Bone marrow (tissue), 2 donors: ENCODE measurements at places on chromosomes 5 and 9.

DNA sequence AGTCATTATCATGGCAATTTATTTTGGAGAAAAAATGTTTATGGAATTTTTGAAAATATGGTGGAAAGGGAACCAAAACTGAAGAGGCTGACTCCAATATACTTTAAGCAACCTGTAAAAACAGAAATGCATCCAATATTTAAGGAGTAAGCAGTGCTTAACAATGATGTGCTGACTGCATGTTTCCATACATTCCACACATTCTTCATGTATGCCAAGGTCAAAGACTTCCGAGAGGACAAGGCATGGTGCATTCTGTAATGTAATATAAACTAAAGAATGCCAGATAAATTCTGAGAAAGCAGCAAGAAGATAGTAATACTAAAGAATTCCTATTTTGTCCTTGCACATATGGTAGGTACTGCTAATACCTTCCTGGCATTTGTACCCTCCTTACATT is 2015.9 kb upstream of the CDH9 start:
- DNase-seq = no peak

GRCh38 chr9:115167175-115167574 is 49.2 kb upstream of the TNC start:
- DNase-seq = no peak

- DNase-seq = peak; percentile 9
Observed at GRCh38 chr5:143435210-143435657, 31.7 kb upstream of the NR3C1 start.

GRCh38 chr5:79133121-79133656 is 21.6 kb downstream of the BHMT start:
- DNase-seq = no peak

- DNase-seq = no peak
Observed at GRCh38 chr9:129008469-129008965, 19.6 kb downstream of the SH3GLB2 start.

GRCh38 chr9:93451849-93452709 is 594 bp downstream of the FAM120A start:
- DNase-seq = peak; percentile 24

- no peak for DNase-seq
Observed at GRCh38 chr9:121362813-121363621, 7.0 kb downstream of the STOM start.

GRCh38 chr5:59143926-59144333 is 561.1 kb downstream of the RAB3C start:
- no peak for DNase-seq

- DNase-seq = no peak
Observed at GRCh38 chr5:170571281-170571731, 67.5 kb downstream of the KCNIP1 start.

DNA sequence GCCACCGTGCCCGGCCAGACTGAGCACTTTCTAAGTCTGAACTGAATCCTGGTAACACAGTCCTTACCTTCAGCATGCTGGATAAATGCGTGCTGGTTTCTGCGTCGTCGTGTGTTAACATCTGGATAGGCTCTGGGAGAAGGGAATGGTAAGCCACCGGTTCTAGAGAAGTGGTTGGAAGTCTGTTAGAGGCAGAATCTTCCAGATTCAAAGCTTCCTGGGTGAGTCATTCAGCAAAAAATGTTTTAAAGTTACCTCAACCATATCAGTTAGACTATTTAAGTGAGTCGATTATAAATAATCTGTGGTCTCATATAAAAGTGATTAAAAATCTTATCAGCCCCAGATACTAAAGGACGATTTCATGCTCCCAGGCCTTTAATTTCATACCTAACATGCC is 256.5 kb upstream of the NFIL3 start:
- DNase-seq = no peak

DNA sequence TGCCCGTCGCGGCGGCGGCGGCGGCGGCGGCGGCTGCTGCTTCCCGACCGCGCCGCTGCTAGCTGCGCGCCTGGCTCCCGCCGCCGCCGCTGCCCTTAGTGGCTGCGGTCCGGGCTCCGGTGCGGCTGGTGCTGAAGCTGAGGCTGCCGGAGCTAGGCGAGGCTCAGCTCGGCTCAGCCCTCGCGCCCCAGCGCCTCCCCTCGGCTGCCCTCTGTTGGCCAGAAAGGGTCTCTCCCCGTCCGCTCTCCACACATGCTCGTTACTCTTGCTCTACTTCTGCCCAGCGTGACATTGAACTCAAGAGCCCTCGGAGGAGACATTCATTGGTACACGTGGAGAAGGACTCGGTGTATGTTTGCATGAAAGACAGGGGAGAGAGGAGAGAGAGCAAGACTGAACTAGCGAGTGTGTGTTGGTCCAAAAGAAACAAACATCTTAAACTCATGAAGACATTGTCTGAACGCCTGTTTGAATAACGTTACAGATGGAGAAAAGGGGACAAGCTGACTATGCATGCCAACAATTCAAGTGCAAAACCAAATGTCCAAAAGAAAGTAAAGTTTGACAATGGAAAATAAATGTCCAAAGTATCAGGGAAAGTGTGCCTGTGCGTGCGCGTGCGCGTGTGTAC is at the start of gene HCN1:
TSS of gene HCN1 (minus strand) at position 175 of the 631 bp plus-strand sequence.
- DNase-seq = peak; percentile 8

- DNase-seq = no peak
Observed at GRCh38 chr5:180787711-180788431, 14.7 kb downstream of the MGAT1 start.

- DNase-seq = no peak
Observed at GRCh38 chr9:4260661-4261060, 39.2 kb downstream of the GLIS3 start.

GRCh38 chr5:137561608-137562007 is 62.5 kb upstream of the SPOCK1 start:
- no peak for DNase-seq

- DNase-seq = no peak
Observed at GRCh38 chr5:147576646-147577535, 67.0 kb upstream of the DPYSL3 start.

GRCh38 chr5:129943936-129944335 is 39.7 kb downstream of the CHSY3 start:
- DNase-seq = no peak

- DNase-seq = no peak
Observed at GRCh38 chr9:78311886-78312524, 15.1 kb downstream of the PSAT1 start.

- DNase-seq = no peak
Observed at GRCh38 chr9:121154782-121155181, 46.9 kb downstream of the RAB14 start.

DNA sequence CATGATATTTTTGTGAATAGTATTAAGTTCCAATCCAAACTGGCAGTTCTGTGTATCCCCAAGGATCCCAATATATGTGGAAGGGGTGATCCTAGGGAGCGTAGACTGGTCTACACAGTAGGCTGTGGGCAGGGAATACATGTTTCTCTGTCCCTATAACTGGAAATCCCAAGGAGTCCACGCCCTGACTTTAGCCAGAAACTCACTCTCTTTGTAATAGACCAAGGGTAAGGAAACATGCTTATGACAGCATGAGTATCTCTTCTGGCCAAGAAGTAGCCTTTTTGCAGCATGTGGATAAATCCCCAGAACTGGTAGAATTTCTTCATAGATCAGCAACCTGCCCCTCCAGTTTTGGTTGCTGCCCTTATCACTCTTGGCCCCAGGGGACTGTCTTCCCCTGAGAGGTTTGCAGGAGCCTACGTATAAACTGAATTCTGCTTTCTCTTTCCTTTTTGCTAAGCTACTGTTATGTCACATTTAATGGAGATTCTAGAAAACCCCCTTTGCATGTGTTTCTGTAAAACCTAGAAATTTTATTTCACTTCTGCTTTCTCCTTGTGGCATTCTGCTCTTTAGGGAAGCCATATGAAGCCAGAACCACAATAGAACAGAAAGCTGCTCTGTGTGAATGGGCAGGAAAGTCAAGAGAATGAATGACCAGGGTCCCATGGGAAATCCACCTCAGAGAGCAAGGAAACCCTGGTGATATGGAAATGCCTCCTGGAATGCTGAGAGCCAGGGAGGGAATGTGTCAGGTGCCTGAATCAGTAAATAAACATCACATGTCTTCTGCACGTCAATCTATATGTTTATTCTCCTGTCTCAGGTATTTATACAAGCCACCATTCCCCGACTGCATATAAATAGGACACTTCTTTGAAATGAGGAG is 3.5 kb downstream of the IFNA2 start:
- peak; percentile 87 for DNase-seq

DNA sequence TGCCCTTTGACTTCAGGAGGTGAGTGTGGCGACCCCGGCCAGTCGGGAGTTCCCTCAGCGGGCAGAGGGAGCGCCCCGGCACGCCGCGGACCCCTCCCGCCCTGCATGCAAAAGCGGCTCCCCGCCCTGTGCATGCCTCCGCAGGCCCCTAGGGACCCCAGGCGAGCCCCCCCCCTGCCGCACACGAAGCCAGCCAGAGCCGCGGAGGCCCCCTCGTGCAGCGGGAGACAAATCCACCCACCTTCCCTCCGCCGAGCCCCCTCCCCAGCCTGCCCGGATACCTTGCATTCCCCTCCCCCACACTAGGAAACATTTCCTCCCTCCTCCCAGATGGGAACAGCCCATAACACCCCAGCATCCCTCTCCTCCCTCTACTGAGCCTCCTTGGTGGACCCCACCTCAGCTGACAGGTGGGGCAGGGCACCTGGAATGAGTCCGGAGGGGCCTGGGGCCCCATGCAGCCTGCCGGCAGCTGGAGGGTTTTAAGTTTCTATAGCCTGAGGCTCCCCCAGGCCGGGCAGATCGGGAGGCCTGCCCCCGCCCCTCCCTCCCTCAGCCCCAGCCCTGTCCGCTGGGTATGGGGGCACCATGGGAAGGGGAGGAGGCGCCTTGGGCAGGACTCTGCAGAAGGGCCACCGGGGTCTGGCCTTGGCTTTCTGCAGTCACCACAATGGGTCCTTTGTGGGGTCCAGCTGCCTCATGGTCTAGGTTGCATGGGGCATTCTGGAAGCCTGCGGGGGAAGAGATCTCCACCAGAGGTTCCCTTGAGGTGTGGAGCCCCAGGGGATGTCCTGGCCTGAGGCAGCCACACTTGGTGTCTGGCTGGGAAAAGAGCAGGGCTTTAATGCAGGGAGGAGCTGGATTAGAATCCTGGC is 601 bp downstream of the ERGIC1 start:
- no peak for DNase-seq

DNA sequence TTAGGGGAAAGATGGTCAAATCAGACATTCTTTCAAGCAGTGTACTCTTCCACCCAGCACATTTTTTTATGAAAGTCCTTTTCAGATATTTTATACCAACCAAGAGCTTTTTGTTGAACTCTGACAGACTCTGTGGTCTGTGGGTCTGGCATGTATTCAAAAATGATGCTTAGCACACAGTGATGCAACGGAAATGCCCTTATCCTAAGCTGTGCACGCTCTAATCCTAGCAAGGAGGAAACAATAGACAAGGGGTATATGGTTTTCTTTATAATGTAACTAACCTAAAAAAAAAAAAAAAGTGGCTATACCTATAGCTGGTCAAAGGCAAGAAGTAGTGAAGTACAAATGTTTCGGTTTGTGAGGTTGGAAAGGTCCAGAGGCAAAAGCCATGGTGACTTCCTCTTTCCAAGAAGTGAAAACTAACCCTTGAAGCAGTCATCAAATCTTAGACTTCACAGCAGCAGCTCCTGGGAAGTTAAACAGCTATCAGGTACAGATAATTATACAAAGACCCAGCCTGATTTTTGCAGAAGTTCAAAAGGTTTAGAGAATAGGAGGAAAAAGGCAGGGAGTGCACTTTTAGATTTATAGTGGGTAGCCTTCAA is 82.5 kb downstream of the SEMA6A start:
- no peak for DNase-seq

- DNase-seq = no peak
Observed at GRCh38 chr9:134863941-134864820, 16.4 kb upstream of the FCN2 start.

GRCh38 chr5:2021484-2022176 is 138.9 kb upstream of the IRX4 start:
- DNase-seq = no peak

DNA sequence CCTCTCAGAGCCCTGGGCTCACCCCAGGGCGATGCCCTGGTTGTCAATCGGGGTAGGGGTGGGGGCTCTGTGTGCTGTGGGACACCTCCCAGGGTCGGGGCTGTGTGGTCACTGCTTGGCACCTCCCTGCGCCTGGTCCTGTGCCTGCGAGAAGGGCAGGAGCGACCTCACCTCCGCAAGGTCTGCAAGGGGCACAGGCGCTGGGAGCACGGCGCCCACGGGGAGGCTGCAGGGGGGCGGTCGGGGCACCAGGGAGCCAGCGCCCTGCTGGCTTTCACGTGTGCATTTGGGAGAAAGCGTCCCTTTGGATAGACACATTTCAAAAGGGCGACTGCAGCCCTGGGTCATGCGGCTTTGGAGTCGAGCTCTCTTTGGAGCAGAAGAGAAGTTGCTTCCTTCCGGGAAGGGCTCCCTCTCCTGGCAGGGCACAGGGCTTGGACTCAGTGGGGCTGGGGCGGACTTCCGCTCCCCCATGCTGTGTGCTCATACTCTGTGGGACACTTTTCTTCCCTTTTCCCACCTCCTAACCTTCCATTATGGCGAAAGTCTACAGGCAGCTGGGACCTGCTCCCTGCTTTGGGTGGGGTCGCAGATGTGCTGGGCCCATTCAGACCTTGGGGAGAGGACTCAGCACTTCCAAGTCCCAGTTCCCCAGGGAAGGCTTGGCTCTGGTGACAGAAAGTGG is 52.9 kb upstream of the SLC28A3 start:
- no peak for DNase-seq

GRCh38 chr9:116697362-116697761 is 10.3 kb downstream of the TRIM32 start:
- DNase-seq = no peak

- no peak for DNase-seq
Observed at GRCh38 chr5:1343931-1344901, 683 bp downstream of the CLPTM1L start.

- no peak for DNase-seq
Observed at GRCh38 chr5:119178435-119178834, 107.5 kb downstream of the DMXL1 start.

DNA sequence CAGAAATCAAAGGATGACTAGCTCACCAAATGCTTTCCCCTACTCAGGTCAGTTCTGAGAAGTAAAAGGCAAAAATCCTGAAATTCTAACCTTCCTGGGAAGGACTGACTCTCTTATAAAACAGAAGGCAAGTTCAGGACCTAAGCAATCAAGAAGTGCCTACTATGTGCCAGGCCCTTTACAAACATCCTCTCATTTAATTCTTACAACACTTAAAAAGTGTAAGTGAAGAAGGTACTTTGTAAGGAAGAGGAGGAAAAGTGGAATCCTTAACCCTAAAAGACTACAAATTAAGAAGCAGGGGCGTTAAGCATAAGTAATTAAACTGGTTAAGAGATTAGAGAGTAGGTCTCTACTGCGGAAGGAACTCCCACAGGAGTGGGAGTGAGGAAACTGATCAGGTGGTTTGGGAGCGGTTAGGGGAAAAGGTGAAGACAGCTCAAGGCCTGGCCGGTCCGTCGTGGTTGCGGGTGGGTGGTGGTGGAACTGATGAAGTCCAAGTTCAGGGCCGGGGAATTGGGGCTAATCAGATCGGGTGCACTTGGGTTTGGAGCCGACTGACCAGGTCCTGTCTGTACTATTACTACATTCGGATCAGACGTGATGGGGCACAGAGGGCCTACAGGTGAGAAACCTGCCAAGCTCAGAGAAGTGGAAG is 839 bp downstream of the MED27 start:
- DNase-seq = no peak

- DNase-seq = no peak
Observed at GRCh38 chr5:61599370-61600122, 267.5 kb downstream of the ZSWIM6 start.
